ENCODE measurements at places on chromosomes 4 and X.

GRCh38 chr4:46684041-46684440, 225.0 kb downstream of the COX7B2 start:
- no peak for DNase-seq

DNA sequence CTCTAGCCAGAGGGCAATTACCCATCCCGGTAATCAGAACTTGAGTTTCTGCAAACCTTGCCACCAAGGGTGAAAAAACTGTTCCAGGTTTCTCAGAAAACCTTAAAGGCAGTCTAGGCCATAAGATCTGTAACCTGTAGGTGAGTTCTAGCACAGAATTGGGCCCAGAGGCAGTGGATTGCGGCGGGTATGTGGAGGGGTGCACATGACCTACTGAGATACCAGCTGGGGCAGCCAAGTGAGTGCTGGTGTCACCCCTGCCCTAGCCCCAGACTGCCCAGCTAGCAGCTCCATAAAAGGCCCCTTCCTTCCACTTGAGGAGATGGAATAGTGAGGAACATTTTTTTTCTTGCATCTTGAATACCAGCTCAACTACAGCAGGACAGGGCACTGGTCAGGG, 176.7 kb downstream of the SMARCA1 start:
- no peak for DNase-seq

DNA sequence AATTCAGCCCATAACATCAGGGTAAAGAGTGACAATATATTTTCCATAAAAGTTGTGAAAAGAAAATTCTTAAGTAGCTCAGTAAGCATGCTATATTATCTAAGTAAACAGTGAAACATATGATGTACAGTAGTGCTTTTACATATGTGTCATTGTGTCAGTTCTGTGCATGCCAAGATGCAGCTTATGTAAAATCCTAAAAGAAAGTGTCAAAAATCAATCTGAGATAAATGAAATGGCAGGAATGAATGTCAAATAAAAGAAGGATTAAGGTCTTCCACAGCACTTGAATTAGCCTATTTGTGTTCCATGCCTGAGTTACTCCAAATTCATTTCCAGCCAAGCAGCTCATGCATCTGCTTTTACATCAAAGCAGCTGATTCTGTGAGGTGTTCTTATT, 452.7 kb upstream of the HS3ST1 start:
- no peak for DNase-seq

DNA sequence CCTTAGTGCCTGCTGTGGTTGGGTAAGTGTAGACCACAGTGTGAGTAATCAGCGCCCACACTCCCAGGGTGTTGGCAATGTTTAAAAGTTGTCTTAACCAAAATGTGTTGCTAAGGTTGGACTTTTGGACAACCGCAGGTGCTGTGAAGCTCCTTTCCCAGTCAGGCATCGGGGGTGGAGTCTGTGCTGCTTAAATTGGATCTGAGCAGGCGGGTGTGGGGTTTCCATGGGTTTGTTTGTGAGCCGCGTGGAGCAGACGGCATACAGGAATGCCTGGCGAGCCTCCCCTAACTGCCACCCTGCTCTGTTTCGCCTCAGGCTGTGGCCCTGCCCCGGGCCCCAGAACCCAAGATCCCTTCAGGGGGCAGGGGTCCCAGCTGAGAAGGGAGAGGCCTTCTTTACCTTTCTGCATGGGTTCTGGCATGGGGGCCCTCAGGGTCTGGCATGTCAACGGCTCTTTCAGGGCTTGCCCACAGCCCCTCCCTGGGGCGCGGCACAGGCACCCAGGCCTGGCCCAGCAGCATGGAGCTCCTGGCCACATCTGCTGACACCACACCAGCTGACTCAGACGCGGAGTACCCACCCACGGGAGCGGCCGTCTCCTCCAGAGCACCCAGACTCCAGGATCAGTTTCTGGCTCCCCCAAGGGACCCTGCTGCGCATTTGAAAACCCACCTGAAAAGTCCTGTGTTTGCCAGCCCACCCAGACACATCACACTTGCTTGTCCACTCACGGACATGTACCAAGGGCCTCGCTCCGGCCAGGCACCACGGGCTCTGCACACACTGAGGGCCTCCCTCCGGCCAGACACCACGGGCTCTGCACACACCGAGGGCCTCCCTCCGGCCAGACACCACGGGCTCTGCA, 5.1 kb upstream of the SPON2 start:
- no peak for DNase-seq

- DNase-seq = no peak
Observed at GRCh38 chrX:68720851-68721250, 73.4 kb downstream of the STARD8 start.

GRCh38 chr4:56086073-56086541, 137.4 kb downstream of the CEP135 start:
- no peak for DNase-seq

DNA sequence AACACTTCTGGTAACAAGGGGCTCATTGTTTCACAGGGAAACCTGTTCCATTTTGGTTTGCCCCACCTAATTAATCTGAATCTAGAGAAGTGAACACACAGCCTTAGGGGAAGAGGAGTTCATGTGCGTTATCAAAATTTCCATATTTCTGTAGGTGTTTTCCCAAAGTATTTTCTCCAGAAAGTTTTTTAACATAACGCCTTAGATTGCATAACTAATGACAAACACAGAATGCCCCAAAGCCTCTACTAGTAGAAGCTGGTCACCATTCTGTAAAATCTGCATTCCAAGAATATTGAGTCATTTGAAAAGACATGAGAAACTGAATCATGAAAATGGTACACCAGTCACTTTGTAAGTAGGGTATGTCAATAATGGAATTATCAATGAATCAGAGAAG, 41.1 kb downstream of the IL13RA2 start:
- no peak for DNase-seq

GRCh38 chrX:70423936-70424675, 992 bp downstream of the GDPD2 start:
- no peak for DNase-seq

- DNase-seq = no peak
Observed at GRCh38 chr4:141131723-141132071, 1.6 kb downstream of the RNF150 start.
